A172 (cell line): ENCODE measurements at places on chromosomes 7 and 10.
A peak's percentile ranks its signal among the peaks of the same experiment; 100 is the strongest.

DNA sequence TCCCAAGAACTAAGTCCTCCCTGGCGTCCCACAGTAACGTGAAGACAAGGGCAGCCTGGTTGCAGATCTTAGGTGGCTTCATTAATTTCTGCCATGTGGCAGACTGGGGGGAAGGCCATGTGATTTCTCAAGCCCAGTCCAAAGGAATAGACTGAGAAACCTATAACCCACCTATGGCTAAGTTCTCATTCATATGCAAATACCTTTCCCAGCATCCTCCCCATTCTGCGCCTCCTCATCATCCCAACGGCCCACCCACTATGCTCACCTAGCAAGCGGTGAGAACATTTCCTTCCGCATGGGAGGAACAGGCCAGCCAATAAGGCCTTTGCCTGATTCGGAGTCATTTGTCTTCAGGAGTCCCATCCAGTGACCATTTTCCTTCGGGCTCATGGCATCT lies 8.2 kb upstream of the CLEC2L start:
- no peak for DNase-seq

DNA sequence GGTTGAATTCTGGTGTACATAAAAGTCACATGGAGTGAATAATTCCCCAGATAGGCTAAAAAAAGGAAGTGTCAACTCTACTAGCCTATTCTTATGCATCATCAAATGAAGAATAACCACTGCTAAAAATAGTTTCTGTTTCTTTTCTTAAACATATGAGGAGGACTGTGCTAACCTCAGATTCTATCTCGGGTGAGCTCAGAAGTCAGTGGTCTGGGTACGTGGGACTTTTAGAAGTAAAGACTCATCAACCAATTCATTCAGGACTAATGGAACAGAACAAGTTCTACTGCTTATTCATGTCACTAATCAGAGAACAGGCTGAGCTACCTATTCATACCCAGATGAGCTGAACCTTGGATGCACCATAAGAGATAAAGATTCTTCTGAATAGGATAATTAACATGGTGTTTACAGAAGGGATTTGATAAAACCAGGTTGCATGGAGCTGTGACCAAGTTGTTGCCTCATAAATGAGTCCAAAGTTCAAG lies 9.5 kb upstream of the ASAH2 start:
- no peak for DNase-seq

DNA sequence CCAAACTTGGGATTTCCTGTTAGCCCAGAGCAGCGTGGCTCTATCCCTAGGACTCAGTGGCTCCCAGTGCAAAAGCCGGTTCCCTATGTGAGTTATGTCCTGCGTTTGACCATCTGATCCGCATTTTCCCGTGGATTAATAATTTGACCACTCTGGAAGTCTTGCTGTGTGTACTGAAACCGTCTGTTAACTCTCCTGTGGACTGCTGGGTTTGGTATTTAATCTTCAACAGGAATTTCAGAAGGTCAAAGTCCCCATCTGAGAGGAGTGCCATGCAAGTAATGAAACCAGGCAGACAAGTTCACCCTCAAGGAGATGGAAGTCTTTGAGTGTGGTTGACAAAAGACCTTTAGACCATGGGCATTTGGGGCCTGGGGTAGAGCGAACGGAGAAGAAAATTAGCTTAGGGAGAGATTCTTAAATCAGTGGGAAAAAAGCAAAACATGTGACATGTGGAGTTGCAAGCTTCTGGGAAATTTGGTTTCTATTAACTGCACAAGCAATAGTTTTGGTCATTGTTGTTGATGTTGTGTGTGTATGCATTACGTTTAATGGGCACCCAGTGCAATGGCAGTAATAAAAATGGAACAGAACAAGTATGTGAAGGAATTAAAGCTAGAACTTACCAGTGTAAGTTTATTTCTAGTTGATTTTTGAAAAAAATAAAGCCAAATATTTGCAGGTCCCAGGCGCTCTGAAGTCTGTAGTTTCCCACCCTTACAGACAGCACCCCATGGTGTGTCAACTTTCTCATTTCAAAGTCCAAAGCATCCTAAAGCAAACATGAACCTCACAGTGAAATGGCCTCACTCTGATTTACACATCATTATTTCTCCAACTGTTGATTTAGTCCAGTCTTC lies 38.2 kb downstream of the LYZL1 start:
- no peak for DNase-seq

DNA sequence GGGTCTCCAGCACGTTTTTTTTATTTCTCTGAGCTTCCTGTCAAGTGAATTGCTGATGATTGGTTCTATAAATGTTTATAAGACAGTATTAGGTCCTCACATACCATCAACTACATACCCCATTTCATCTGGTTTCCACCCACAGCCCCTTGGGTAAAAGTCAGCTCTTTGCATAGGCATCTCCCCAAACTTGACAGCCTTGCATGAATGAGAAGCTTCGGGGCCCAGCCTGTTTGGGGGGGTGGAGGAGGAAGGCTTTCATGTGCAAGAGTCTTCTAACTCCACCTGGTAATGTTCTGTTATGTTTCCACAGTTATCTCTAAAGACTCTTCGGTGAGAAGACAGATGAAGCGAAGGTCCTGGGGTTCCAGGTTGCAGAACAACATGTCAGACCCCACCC lies 75.4 kb downstream of the SCRN1 start:
- DNase-seq, result no peak

- DNase-seq, result peak; percentile 11
These were observed 692.6 kb downstream of the ZWINT start for GRCh38 chr10:55668326-55668922.

GRCh38 chr10:114713525-114714090 lies 55.5 kb upstream of the ABLIM1 start:
- DNase-seq, result no peak

DNA sequence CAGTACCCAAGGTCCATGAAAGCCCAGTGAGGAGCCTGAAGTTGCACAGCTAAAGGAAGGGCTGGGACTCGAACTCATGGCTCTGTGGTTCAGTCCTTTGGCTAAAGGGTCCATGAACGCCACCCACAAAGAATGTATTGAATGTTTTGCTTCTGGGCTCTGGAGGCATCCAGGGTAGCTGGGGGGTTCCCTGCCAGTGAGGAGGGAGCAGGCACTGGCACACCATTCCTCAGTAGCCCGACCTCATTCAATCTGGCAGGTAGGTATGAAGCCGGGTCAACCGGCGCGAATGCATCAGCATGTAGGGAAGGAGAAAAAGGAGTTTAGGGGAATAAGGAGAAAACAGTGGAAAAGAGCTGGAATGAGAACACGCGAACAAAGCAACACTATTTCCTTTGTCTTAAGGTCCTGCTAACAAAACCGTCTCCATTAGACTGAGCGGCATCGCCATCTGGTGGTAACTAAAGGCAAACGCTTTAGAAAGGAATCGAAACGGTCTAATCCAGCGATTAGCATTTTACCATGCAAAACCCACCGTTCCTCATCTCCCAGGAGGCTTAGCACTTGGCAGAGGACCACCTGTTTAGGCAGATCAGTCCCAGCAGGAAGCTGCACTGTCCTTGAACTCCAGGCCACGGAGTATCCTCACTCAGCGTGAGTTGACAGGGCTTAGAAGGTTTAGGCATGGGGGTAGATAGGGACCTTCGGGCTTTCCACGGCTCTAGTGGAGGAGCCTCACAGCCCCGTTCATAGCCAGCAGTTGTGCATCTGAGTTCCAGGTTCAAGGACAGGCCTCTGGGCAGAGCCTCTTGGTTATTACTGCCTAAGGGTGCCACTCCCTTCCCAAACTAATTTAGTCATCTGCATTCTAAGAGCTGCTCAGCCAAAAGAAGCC lies 122.8 kb downstream of the UBE2H start:
- DNase-seq, result peak; percentile 81

- DNase-seq, result no peak
These were observed 97.0 kb downstream of the HGF start for GRCh38 chr7:81672872-81673271.

- no peak for DNase-seq
These were observed 30.3 kb downstream of the PTN start for GRCh38 chr7:137313201-137313600.

DNA sequence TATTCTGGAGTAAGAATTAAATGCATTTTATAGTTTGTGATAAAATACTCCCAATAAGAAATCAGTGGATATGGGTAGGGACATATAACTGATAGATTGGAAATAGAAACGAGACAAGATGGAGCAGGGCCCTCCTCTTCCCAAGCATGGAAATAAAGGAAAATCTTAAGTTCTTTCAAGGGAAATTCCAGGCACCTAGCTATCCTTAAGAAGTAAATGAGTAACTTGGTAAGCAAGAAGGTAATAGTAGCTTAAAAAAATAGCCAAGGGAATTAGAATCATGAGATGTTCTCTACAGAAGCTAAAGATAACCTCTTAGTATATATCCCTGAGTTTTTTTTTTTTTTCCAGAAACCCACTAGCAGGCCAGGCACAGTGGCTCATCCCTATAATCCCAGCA lies 105.5 kb upstream of the FAM3C start:
- DNase-seq, result no peak

GRCh38 chr7:8363407-8364015 lies 69.9 kb upstream of the NXPH1 start:
- no peak for DNase-seq

DNA sequence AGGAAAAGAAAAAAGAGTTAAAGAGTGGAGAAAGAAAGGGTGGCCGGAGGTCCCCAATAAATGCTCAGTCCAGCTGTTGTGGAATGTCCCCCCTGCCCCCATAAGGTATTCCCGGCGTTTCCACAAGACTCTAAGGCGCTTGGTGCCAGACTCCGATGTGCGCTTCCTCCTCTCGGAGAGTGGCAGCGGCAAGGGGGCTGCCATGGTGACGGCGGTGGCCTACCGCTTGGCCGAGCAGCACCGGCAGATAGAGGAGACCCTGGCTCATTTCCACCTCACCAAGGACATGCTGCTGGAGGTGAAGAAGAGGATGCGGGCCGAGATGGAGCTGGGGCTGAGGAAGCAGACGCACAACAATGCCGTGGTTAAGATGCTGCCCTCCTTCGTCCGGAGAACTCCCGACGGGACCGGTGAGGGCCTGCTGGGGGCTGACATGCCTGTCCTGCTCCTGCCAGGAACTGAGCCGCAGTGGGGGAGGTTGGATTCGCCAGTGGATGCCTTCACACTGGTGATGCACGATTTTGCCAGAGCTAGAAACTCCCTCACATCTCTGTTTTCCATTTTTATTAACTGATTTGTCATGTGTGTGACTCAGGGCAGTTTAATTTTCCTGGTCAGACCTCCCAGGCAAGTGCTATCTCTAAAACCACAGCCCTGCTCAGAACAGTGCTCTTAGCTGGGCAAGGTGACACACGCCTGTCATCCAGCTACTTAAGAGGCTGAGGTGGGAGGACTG lies 34.2 kb downstream of the TACR2 start:
- DNase-seq, result peak; percentile 98

DNA sequence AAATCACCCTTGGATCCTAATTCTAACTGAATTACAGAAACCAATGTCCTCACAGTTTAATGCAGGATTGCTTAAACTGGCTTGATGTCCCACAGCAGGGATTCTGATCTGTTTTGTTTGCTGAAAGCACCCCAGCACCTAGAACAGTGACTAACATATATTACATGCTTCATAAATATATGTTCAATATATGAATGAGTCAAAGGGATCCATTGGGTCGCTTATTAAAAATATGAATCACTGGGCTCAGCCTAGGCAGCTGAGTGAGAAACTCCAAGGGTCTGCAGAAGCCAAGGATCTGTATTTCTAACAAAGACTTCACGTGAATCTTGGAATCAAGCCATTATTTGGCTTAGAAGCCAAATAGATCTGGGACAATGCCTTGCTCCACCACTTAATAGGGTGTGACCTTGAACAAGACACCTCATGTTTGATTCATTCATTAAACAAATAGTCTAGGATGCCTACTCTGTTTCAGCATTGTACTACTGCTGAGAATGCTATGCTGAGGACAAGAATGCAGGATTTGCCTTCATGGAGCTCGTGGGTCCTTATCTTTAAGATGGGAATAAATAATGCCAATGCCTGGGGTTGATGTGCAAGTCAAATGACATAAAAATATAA lies 103.4 kb upstream of the DLX6 start:
- DNase-seq, result no peak

GRCh38 chr10:16986406-16987205 lies 143.0 kb downstream of the CUBN start:
- DNase-seq, result peak; percentile 74

GRCh38 chr7:43042302-43042701 lies 70.1 kb upstream of the HECW1 start:
- no peak for DNase-seq

DNA sequence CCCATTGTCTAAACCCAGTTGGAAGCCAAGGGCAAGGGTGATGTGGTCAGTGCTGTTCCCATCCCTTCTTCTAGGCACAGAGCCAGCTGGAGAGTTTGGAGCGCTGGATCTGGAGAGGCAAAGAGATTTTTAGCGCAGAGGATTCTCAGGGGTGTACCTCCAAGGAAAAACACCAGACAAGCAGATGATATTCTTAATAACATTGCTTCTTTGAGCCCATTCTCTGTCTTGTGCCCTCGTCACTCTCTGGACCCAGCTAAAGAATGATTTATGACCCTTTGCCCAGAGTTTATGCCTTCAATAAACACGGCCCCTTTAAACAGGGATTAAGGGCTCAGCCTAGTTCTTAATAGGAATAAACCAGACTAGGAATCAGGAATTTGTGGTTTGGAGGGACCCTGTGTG lies 4.7 kb upstream of the HIP1 start:
- no peak for DNase-seq

- no peak for DNase-seq
These were observed 94.2 kb downstream of the LRMDA start for GRCh38 chr10:75525646-75526045.

- no peak for DNase-seq
These were observed 507 bp downstream of the SAR1A start for GRCh38 chr10:70169649-70170364.

GRCh38 chr7:64888561-64888900 lies 14.5 kb upstream of the ZNF273 start:
- no peak for DNase-seq

GRCh38 chr7:105773030-105773460 lies 103.4 kb downstream of the ATXN7L1 start:
- no peak for DNase-seq

DNA sequence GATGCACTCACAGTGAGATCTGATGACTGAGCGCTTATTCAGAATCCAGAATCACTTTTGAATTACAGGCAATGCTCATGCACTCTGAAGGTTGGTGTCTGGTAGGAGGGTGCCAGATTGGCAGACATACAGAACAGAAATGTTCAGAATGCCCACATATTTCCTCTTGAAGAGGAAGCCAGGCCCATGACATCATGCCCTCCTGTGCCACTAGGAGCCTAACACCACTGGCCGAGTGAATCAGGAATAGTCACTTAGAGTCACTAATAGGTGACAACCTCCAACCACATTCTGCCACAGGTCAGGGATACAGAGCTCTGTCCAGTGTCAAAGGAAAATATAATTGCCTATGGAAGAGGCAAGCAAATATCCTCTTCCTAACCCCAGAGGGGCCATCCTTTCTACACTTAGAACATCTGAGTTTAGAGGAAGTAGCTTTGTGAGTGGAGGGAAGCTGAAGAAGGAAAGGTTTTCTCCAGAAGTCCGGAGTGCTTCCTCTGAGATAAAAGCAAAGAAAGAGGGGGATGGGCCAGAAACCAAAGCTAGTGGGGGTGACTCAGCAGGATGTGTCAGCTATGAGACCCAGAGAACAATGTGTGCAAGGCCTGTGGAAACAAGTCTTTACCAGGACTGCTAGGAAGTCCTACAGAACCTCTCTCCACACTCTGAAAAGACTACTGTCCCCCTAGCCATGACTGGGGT lies 838.8 kb downstream of the GRID1 start:
- DNase-seq, result peak; percentile 46
